Stimulated activated CD4-positive, alpha-beta T cell treated with anti-CD3 and anti-CD28 coated beads, TNF-alpha, amount 100 ng/mL, for 48 hours (primary cell): ENCODE measurements at places on chromosomes 16 and 17.

GRCh38 chr17:67992548-67993152 lies 3.6 kb downstream of the C17orf58 start:
- DNase-seq, result no peak

DNA sequence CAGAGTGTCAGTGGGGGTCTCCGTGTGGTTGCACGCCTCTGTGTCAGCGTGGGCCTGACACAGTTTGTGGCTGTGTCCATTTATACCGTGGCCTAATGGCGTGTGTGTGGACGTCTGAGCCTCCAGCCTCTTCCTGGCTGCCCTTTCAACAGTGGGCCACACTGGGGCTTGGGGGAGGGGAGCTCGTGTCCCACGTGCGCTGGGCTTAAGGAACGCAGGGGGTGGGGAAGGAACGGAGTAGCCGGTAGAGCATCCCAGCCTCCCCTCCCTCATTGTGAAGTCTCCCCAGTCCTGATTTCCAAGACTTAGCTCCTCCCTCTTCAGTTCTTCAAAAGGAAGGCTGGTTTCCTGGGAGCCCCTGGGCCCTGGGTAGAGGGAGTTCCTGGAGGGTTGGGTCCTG lies 9.5 kb upstream of the HES7 start:
- DNase-seq, result no peak

DNA sequence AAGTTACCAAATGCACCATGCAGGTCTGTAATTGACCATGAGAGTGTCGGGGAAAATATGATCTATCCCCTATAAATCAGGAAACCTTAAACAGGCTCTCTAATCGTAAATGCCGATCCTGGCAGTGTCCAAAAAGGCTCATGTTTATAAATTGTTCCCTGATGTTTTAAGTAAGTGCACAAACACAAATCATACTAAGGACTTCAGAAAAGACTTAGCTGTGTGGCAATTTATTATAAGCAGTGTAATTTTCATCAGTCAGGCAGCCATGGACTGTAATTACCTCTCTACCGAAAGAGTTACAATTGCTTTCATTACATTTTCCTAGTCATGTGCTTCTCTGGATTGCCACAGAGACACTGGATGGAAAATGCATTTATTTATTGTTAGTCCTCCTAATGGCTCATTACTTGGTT lies 73.4 kb upstream of the COX10 start:
- DNase-seq, result no peak

DNA sequence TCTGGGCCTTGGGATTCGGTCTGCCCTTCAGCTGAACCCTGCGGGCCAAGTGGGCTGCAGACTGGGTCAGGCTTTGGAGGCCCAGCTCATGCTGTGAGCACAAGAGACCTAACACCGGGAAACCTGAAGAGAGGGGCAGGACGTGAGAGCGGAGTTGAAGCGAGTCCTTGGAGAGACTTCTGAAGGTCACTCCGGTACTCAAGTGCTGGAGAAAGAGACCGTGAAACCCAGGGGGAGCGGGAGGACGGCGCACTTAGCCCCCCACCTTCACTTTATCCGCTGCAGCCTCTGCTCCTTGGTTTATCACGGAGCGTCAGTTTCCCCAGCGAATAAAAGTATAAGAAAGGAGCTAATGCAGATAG lies 361 bp downstream of the UQCRC2 start:
- no peak for DNase-seq

DNA sequence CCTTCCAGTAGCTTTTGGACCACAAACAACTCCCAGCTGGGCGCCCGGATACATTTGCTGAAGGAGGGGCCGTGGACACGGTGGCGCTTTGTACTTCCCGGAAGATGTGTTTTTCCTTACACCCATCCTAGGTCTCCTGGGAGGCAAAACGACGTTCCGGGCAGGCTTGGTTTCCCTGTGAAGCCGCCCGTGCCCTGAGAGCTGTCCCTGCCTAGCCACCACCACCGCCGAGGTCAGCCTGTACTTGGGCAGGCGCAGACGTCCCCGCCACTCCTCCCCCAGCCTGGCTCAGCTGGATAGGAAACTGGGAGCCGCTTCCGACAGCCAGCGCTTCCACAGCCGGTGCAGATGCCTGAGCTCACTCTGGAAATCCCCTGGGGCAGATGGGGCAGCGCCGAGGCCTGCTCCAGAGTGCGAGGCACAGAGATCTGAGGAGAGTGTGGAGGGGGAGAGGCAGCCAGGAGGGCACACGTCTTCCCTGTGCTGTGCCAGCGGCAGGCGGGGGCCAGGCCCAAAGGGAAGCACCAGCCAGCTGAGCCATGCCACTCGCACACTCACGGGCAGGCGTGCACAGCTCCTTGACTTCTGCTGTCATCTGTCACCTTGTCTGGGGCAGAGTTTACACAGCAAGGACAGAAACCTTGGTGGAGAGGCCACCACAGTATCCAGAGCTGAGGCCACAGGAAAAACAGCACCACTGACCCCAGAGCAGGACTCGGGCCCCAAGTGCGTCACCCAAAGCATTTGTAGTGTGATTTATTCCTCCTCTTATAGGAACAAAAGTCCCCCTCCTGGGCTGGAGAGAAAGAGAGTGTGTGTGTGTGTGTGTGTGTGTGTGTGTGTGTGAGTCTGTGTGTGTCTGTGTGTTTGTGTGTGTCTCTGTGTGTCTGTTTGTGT lies 3.0 kb downstream of the RHBDF2 start:
- DNase-seq, result no peak

- DNase-seq, result peak; percentile 55
These were observed 588 bp downstream of the APRT start for GRCh38 chr16:88810912-88811768.

DNA sequence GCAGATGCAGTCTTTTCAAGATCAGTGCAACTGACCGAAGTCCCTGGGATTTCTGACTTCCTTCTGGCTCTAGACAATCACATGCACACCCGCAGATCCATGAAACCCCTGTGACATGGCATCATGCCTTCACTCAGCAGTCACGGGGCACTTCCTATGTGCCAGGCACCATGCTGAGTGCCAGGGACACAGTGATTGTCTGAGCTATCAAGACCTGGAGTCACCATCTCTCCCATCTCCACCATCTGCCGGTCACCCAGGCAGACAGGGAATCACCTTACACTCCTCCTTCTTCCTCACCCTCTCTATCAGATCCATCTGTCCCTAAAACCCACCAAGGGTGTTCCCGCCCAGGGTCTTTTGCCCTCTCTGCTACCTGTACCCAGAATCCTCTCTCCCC lies 5.3 kb downstream of the BEAN1 start:
- no peak for DNase-seq

- peak; percentile 80 for DNase-seq
These were observed at the start of gene CYBA for GRCh38 chr16:88650749-88651275. Gene CYBA, minus strand, starts transcription at chr16:88651053. Its CDS starts 40 bp downstream, at chr16:88651013.

- DNase-seq, result no peak
These were observed 76.2 kb upstream of the KSR1 start for GRCh38 chr17:27379888-27380533.

DNA sequence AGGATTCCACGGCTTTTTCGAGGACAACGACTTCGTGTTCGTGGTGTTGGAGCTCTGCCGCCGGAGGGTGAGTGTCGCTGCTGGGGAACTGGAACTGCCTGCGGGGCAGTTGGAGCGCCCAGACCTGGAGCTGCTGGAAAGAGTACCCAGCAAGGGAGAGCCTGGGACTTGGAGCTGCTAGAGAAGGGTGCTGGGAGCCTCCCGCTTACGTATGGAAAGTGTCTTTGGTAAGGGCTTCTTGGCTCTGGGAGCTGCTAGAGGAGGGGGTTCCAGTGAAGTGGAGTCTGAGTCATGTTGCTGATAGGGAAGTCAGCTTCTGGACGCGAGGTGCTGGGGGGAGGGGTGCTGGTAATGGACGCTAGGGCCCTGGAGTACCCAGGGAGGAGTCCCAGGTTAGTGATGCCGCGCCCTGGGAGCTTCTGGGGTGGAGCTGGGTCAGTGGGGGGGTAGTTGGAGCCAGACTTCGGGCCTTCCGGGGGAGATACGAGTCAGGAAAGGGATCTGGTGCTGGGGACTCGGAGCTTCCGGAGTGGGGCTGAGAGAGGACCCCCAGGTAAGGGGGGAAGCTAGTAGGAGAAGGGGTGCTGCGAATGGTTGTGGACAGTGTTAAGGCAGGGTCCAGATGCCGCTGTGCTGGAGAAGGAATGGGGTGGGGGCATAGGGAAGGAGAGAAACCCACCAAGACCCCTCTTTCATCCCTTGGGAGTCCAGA lies 741 bp downstream of the PLK1 start:
- peak; percentile 25 for DNase-seq

DNA sequence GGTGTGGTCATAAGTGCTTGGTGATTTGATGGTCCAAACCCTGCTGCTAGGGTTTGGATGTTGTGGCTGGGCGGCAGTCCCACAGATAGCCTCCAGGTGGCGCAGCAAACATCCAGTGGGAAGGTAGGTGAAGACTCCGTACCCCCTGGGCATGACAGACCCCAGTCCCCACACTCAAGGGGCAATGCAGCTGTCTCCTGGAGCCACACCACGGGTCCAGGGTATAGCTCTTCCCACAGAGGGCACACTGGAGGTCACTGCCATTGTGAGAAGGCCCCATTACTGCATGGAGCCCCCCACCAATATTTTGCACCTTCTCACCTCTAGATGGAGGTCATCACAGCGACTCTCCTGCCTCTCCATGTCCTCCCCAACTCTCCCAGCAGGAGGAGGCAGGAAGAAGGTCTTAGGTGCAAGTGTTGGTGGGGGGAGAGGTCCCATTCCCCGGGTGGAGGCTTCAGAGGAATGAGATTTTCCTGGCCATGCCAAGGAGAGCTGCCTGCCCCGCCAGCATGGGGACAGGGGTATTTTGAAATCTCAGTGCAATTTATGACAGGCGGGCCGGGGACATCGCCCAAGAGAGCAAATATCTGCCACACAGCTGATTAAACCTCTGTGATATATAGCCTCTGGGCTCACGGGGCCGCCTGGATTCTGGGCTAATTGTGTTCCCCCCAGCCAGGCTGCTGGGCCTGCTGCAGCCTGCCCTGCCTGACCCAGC lies 17.1 kb upstream of the C17orf113 start:
- peak; percentile 67 for DNase-seq

- DNase-seq, result no peak
These were observed 27.6 kb downstream of the ANKRD40 start for GRCh38 chr17:50680126-50680525.

DNA sequence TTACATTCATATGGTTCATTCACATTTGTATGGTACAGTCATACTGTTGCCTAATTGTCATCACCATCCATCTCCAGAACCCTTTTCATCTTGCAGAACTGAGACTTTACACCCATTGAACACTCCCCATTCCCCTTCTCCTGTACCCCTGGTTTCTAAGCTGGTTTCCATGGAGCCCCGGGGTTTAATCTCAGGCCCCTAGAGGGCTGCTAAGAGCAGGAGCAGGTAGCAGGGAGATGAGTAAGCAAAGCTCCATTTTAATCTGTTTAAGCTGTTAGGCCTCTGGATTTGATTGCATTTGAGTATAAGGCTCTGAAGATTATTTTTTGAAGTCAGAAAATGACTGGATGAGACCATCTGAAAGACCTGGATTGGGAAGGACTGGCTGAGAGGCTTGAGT lies 68.5 kb upstream of the RPL38 start:
- no peak for DNase-seq

DNA sequence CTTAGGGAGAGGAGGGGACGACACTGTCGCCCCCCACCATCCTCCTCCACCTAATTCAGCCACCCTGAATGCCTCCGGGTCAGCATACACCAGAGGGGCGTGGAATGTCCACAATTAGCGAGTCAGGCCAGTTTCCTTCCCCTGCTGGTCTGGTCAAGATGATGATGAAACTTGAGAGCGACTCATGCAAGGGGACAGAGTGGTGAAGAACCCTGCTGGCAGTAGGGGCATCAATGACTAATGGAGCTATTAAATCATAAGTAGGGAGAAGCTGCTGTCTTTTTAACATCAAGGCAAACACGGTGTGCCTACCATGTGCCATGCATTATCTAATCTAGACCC lies 7.2 kb downstream of the SPACA3 start:
- DNase-seq, result no peak

DNA sequence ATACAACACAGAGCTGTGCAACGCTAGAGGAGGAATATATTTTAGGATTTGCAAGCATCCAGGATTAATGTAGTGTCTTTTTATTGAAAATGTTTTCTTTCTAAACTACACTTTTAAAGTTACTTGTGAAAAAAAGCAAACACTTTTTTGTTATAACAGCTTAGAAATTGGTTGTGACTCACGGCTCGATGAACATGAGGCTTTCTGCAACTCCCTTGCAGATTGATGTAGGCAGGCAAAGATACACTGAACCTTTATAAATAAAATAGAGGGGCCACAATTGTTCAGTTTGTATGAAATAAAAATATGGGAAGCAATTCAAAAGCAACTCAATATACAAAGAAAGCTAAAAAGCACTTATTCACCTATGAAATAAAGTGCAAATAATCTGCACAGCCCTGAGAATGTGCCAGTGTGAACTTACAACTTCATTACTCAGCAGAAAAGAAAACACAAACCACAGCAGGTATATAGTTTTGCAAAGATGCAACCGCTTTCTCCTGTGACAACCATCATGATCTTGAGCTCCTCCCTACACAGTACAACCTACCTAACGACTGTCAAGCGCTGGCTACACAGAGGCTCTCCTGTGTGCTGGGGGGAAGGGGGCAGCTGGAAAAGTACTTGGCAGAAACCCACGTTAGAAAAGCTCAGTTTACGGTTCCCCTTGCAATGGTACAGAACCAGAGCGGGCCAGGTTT lies 948 bp downstream of the LUC7L start:
- DNase-seq, result no peak

DNA sequence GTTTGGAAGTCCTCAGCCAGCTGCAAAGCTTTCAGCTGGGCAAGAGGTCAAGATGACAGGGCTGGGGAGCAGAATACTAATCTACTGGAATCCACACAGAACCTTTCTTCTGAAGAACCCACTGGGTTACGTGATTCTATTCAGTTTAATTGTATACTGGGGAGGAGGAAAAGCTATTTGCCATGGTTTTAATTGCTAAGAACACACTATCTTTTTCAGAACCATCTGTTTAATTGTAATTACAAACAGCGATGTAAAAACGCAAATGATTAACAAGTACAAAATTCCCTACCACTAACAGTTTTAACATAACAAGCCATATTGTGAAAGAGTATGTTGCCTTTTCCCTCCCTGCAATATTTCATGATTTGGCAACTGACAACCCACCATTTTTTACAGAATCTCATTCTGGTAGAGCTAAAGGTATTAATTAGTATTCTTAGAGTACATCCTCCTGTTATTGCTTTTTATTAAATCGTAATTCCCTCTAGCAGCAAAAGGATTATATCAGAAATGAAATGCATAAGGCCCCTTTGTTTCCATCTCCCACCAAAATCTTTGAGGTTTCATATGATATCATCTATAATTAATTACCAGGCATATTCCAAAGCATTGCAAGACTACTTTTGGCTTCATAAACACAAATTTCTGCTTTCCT lies 12.1 kb downstream of the HYDIN start:
- DNase-seq, result no peak

GRCh38 chr17:39845052-39845846 lies 18.9 kb downstream of the IKZF3 start:
- no peak for DNase-seq

- peak; percentile 28 for DNase-seq
These were observed 202.4 kb downstream of the AXIN2 start for GRCh38 chr17:65359016-65359415.
